ENCODE measurements at places on chromosomes 7 and 10.

- no peak for DNase-seq
These were observed 111.5 kb downstream of the LRMDA start for GRCh38 chr10:75542906-75543305.

- no peak for DNase-seq
These were observed 175.8 kb downstream of the TRIL start for GRCh38 chr7:28782362-28782761.

- no peak for DNase-seq
These were observed 4.8 kb downstream of the PRRT4 start for GRCh38 chr7:128356546-128357216.

- DNase-seq = no peak
These were observed 130.9 kb upstream of the MKLN1 start for GRCh38 chr7:131196803-131197202.

Measured in activated CD4-positive, alpha-beta T cell treated with anti-CD3 and anti-CD28 coated beads, Interleukin-10, Interleukin-2, amounts not matched to agents 100 ng/mL and 50 ng/mL, durations not matched to agents 16 hours and 8 hours (primary cell).